ENCODE measurements at places on chromosomes 4 and X.

DNA sequence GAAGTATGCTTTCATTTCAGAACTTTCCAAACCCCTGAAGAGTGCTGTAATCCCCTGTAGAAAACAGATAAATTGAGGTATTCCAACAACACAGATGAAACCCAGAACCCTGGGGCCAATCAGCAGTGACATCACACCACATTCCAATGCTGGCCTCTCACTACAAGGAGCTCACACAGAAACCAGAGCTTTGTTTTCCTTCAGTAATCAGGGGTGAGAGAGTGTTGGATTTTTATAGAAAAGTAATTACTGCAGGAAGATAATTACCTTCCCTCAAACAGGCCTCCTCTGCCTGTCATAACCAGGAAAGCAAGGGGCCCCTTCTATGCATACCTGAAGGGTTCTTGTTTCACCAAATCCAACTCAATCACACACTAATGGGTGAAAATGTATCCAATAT is 246.2 kb downstream of the SCFD2 start:
- DNase-seq: no peak

DNA sequence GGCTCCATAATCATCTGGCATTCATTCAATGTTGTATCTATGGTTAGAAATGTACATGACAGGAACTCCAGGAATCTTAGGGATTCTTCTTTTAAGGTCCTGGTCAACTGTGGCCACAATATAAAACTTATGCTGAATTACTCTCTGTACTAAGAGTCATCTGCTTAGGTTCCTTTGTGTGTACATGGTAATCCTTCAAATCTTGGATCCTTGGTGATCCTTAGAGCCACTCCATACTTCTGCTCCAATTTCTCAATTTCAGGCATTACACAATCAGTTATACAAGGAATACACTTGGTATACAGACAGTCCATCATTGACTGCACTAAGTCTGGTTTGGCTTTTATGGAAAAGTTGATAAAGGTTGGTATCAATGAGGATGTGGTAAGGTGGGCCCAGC is 5.8 kb downstream of the SRD5A3 start:
- no peak for DNase-seq

GRCh38 chr4:119523399-119523798 is 105.2 kb downstream of the PDE5A start:
- no peak for DNase-seq

DNA sequence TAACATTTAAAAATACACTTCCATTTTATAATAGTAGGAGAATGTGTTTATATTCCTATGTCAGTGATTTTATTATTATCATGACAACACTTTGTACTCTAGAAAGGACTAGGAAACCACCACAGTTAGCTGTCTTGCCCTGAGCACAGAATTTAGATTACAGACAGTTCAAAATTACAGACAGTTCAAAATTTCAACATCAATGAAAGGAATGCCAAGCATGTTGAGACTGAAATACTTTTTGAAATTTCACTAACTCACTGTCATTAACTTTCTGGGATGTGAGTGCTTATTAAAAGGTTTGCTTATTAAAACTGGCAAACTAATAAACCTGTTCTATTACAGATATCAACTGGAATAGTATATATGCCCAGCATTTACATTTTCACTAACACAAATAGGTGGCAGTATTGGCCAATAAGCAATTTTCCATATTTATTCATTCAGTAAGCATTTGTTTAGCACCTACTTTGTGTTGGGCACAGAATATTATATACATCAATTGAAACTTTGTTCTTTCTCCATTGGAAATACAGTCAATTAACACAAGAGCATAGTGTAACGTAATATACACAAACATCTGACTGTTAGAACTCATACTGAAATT is 179.4 kb downstream of the FBXW7 start:
- no peak for DNase-seq

GRCh38 chr4:17494258-17495190 is 17.4 kb downstream of the QDPR start:
- no peak for DNase-seq

GRCh38 chrX:138037548-138037947 is 471.6 kb downstream of the ZIC3 start:
- DNase-seq: no peak

GRCh38 chr4:48420144-48420543 is 63.0 kb upstream of the SLC10A4 start:
- no peak for DNase-seq

DNA sequence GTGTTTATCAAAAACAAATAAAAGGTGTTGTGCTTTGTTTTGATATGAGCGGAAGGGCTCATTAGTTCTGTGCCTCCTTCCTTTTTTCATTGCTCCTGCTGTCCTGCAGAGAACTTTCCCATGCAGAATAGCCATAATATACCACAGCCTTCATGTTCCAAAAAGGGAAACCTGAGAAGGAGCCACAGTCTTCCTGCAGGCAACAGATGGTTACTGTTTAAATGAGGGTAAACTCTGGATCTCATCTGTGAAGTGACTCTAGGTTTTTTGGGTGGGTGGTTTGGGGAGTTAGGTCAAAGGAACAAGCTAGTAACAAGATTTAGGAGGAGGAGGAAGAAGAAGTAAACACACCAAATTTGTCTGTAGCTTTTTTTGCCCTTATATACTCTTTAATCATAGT is 131.8 kb downstream of the BMPR1B start:
- no peak for DNase-seq

GRCh38 chr4:159159611-159160010 is 56.7 kb downstream of the RAPGEF2 start:
- DNase-seq: no peak

GRCh38 chr4:11505221-11505971 is 76.7 kb upstream of the HS3ST1 start:
- no peak for DNase-seq

- no peak for DNase-seq
Measured at GRCh38 chr4:140046016-140046415, 108.0 kb downstream of the MAML3 start.

- no peak for DNase-seq
Measured at GRCh38 chrX:75303795-75304194, 29.9 kb downstream of the UPRT start.

GRCh38 chr4:152503653-152504290 is 32.1 kb downstream of the FBXW7 start:
- DNase-seq: no peak

DNA sequence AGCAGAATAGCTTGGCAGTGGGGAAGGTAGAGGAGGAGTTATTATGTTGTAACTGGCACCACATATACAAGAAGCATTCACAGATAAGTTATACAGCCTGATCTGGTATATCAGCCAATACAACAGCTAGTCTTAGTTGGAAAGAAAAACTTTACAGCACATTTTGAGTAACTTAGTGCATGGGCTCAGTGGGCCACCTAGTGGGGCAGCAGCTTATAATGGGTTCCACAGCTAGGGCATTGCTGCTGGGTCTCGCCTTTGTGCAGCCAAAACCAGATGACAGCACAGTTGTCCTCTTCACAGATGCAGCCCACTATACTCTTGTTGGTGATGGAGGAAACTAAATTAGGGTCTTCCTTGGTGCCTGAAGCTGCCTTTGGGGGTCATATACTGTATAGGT is 448.1 kb upstream of the RASGEF1B start:
- DNase-seq: no peak

GRCh38 chr4:673349-674091 is 556 bp downstream of the ATP5ME start:
- no peak for DNase-seq

GRCh38 chrX:31506360-31506759 is 434.5 kb upstream of the FTHL17 start:
- DNase-seq: no peak

DNA sequence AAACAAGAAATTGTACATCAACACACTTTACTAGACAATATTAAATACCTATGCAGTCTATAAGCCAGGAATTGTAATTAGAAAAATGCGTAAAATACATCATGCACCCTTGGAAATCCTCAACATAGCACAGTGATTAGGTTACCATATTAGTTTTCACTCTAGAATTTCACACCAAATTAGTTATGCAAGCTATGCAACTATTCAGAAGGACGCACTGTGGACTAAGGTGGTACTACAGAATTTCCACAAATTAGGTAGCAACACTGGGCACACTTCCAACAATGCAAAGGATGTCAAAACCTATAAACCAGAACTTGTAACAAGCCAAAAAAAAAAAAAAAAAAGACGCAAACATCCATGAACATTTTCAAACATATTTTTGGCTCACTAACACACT is 71.1 kb upstream of the ZCCHC13 start:
- DNase-seq: no peak

DNA sequence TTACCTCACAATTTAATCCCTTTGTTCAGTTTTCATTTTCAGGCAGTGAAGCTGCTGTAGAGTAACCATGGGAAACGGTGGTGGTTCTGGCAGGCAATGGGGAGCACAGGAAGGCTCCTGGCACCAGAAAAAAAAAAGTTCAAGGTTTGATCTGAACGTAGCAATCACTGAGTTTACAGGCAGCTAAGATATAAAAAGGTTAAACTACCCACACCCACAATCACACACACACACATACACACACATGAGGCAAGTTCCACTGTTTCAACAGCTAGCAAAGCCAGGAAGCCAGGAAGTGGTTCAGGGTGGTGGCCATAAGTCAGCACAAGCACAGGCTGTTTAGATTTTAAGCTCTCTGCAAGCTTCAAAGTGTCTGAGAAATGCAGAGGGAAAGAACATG is at the start of gene SULT1B1:
TSS of gene SULT1B1 (minus strand) at position 166 of the 400 bp plus-strand sequence. CDS start 5,403 bp downstream, outside the sequence.
- DNase-seq: no peak

DNA sequence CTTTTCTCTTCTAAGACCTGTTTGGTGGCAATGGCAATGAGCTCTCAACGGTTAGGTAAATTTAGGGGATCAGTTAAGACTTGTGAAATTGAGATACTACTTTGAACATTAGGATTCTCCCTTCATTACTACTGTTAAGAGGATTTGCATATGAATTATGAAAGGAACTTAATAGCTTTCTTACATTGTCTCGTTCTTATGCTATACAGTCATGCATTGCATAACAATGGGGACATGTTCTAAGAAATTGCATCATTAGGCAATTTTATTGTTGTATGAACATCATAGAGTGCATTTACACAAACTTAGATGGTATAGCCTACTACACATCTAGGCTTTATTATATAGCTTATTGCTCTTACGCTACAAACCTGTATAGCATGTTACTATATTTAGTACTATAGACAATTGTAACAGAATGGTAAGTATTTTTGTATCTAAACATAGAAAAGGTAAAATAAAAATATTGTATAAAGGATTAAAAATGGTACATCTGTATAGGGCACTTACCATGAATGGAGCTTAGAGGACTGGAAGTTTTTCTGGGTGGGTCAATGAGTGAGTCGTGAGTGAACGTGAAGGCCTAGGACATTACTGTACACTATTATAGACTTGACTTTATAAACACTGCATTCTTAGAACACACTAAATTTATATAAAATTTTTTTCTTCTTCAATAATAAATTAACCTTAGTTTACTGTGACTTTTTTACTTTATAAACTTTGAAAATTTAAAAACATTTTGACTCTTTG is 62.5 kb downstream of the PAQR3 start:
- no peak for DNase-seq

DNA sequence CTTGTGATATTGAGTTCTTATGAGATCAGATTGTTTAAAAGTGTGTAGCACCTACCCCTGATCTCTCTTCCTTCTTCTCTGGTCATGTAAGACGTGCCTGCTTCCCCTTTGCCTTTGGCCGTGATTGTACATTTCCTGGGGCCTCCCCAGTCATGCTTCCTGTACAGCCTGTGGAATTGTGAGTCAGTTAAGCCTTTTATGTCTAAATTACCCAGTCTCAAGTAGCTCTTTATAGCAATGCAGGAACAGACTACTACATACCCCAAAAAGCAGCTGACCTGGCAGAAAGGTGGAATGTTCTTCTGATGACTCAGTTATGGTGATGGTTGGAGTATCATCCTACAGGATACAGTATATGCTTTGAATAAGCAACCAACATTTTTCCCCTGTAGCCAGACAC is 11.4 kb upstream of the MCUB start:
- no peak for DNase-seq

GRCh38 chr4:123503698-123504363 is 107.2 kb downstream of the SPRY1 start:
- DNase-seq: no peak

- no peak for DNase-seq
Measured at GRCh38 chrX:2576793-2577192, 76.0 kb upstream of the DHRSX start.

DNA sequence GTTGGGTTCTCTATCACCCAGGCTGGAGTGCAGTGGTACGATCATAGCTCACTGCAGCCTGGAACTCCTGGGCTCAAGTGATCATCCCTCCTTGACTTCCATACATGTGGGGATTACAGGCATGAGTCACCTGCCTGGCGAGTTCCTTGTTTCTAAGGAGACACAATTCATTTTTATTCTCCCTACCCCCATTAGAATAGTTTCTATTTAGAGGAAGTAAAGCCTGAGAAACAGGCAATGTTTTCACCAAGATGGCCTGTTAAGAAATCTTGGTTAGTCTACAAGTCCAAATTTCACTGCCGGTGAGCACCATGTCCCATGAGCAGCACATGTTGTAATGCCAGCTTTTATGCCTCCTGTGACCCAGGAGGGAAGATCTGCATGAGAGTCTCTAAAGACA is 5.7 kb downstream of the CYBB start:
- no peak for DNase-seq

GRCh38 chrX:23662853-23663252 is 4.4 kb upstream of the PRDX4 start:
- DNase-seq: no peak

GRCh38 chr4:34619531-34620162 is 1624.7 kb downstream of the ARAP2 start:
- DNase-seq: no peak

DNA sequence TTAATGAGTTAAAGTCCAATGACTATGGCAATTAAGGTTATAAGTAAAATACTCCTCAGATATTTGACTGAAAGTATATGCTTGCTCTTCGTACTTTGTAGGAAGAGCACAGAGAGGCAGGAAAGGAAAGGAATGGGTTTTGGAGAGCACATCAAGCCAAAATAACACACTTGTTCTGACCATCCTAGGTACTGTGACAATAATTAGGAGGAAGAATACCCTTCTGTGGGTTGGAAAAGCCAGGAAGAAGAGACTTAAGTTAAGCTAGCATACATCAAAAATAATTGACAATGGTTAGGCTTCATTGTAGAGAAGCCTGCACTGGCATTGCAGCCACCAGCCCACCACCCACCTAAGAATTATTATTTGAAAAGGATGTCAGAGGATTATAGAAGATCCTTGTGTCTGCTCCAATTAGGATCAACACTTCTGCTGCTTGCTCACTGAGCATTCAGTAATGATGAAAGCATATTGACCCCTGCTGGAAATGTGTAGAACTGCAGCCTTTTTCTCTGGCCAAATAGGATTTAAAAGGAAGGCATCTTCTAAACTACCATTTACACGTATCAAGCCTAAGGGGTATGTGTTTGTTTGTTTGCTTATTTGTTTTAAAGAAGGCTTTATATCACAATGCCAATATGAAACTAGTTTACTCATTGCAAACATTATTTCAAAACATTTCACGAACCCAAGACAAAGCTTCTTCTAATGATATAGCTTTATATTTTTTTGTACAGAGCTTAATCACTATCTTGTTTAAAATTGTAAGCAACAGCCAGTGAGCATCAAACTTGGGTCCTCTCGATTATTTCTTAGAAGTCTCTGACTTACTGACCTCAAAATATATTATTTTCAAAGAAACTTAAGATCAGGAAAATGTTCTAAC is 286.2 kb upstream of the TET2 start:
- DNase-seq: peak; percentile 66

- DNase-seq: no peak
Measured at GRCh38 chrX:19535476-19535875, 20.2 kb upstream of the MAP3K15 start.
